ENCODE measurements at places on chromosomes 1 and 21.

DNA sequence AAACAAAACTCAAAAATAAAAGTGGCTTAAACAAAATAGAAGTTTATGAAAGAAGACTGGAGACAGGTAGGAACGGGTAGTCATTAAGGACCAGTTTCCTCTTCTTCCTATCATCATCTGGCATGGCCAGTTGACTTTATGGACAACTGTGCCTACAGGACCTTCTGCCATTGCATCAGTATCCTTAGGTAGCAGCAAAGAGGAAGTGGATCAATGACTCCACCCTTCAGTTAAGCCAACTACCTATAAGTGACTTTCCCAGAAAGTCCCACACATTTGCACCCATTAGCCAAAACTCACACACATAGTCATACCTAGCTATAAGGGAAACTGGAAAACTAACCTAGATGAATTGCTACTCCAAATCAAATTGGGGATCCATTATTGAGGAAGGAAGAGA lies 51.7 kb downstream of the RASAL2 start:
- no peak for DNase-seq

DNA sequence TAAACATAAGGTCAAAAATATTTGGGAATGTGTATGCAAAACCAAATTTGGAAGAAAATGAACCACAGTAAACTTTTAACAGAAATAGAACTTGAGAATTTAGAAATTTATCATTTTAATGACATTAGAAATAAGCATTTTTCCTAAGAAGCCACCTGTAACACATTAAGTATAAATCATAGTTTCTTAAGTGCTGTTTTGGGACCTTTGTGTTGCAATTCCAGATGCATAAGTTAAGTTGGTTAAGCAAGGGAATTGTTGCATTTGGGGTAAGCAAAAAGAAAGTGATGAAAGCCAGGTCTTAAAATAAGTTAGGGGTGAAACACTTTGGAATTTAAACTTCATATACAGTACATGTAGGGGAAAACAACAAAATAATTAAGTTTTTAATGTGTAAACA lies 49.8 kb downstream of the CDKN2C start:
- DNase-seq, result peak; percentile 1

DNA sequence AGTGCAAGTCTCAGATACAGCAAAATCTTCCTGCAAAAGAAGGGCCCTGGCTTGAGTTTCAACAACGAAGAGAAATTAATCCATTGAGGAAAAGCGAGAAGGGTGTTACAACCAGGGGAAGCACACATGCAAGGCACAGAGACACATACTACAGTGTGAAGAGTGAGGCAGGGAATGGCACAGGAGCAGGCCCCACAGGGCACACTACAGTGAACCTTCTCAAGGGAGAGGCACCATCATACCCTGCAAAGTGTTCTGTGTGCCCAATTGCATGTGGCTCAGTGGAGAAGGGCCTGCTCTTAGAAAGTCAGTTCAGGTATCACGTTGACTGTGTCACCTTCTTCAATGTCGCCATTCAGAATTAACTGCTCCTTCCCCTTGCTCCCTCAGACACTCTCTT lies 60.3 kb downstream of the LMX1A start:
- DNase-seq, result no peak

DNA sequence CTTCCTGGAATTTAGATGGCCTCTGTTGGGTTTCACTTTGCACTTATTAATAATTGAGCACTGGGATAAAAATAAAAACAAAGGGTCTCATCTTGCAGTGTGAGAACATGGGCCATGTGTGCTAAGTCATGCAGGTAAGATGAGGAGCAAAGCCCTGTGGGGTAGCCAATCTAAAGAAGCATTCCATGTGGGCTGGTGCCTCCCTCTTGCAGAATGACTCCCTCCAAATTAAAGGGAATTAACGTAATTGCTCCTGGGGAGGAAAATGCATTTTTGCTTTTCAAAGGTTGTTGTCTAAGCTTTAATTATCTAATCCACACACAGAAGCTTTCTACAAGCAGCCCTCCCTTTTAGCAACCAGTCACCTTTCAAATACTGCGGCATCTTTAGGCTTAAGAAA lies 69.8 kb downstream of the CDC14A start:
- no peak for DNase-seq

DNA sequence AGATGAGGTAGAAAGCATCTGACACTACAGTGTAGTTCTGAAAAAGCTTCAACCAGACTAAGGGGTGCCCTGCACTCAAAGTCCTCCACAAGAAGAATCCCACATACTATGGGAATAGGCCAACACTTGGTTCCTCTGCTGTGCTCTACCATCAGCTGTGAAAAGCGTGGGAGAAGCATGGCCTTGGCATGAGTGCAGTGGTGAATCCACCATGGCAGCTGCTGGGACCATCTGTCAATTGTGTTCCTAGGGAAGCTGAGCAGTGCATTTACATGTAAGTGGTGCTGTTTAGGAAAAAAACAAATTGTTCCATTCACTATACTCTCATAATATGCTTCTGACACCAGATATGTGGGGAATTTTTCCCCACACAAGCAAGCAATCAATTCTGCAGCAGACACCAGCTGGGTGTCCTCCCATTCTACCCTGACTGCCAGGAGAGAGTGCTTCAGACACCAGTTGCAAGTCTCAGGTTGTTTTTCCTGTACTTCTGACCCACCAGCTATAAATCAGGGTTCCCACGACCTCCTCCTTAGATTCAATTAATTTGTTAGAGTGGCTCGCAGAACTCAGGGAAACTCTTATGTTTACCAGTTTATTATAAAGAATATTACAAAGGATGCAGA lies 230.8 kb upstream of the CHRM3 start:
- DNase-seq, result no peak

- no peak for DNase-seq
Observed at GRCh38 chr1:167221126-167221737, 546 bp downstream of the POU2F1 start.

GRCh38 chr1:66768965-66769364 lies 16.7 kb downstream of the DYNLT5 start:
- DNase-seq, result no peak

DNA sequence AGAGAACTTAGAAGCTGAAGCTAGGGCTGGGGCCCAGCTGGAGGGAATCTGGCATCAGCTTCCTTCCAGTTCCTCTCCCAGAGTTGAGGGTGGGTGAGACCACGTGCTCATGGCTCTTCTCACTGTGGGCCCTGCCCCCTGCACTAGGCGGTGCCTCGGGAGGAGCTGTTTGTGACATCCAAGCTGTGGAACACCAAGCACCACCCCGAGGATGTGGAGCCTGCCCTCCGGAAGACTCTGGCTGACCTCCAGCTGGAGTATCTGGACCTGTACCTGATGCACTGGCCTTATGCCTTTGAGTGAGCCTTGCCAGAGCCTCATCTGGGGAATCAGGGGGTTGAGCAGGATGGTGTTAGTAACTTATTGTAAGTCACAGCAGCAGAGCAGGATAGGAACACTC lies 16.1 kb downstream of the AKR1A1 start:
- no peak for DNase-seq

DNA sequence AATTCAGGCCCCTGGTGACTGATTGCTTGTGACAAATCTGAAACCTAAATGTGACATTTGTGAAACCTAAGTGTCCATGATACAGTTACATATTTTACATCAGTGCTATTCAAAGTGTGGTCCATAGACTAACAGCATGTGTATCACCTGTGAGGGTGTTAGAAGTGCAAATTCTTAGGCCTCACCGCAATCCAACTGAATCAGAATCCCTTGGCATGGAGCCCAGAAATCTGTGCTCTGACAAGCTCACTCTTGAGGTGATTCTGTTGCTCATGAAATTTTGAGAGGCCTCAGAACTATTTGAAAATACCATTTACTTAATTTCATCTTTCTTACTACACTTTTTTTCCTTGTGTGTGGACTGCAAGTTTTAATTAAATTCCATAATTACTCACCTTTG lies 587.9 kb downstream of the ADGRL2 start:
- peak; percentile 66 for DNase-seq

- peak; percentile 63 for DNase-seq
Observed at GRCh38 chr1:103106426-103107341, 1.6 kb downstream of the COL11A1 start.

DNA sequence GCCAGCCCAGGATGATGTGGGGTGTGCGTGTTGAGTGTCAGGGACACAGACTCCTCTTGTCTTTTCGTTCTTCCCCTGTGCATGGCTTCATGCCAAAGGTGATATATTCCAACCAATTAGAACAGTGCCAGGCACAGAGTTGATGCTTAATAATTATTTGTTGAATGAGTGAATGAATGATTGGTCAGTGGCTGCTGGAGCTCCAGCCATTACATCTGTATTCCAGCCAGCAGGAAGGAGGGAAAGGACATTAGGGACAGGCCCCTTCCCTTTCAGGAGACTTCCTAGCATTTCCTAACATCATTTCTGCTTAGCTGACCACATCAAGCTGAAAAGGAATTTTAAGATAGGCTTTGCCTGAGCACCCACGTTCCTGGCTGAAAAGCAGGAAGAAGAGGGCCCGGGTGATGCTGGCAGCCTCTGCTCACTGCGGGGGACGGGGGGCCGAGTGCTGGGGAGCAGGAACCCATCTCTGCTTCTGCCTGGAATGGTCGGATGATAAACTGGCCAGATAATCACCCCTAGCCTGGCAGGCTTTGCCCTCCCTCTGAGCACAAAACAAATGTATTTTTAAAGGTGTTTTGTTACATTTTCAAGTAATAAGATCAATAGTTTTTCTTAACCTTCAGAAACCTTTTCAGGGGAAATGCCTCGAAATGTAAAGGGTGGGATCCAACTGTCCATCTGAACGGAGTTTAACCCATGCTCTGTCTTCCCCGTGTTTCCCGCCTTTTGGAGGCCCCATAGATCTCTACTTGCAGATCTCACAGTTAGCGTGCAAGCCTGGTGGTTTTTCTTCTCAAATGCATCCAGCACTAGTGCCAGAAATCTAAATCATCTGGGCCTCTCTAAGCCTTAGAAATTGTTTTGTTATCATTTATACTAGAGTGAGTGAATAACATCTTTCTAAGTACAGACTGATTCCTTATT lies 39.0 kb downstream of the SLC37A1 start:
- no peak for DNase-seq

DNA sequence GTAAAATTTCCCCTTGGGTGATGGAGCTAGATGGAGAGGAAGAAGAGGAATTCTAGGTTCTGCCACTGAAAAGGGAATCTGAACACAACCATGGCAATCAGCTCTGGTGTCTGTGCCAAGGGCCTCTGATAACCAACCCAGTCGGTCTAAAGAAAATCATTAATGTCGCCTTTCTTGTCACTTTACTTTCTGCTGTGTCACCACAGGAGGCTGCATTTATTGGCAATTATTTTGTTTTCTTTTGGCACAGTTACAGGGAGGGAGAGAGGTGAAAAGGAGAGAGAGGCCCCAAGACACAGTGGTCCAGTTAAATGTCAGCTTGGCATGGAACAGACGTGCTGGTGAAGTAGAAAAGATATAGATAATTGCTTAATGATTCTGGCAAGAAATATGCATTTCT lies 287.0 kb downstream of the ASTN1 start:
- no peak for DNase-seq

- DNase-seq, result peak; percentile 69
Observed at GRCh38 chr21:33374450-33375096, 28.6 kb upstream of the IFNGR2 start.

- DNase-seq, result no peak
Observed at GRCh38 chr1:36872858-36873257, 161.5 kb downstream of the GRIK3 start.

GRCh38 chr1:8661185-8662110 lies 156.0 kb downstream of the RERE start:
- DNase-seq, result peak; percentile 92

- no peak for DNase-seq
Observed at GRCh38 chr1:205504311-205505075, at the start of gene CDK18. CDK18 (plus strand) TSS chr1:205504669; CDS start chr1:205523168, 18,499 bp downstream.

GRCh38 chr1:98688110-98688739 lies 26.7 kb downstream of the SNX7 start:
- no peak for DNase-seq

DNA sequence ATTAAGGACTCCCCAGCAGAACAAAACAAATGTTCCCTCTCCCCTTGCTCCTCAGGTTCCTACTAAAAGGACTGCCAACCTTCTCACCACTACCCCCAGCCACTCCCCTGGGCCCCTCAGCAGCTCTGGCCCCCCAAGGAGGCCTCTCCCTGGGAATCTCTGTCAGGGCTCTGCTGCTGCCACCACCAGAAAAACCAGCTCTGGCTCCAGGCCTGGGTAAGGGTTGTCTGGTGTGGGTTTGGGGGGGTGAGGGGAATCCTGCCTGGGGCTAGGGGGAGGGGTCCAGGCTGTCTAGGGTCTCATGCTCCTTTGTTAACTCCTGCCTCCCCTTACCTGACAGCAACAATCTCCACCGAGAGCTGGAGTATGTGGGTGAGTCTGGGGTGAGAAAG lies 4.8 kb downstream of the NECTIN4 start:
- DNase-seq, result no peak

GRCh38 chr1:240878631-240879030 lies 266.7 kb upstream of the GREM2 start:
- peak; percentile 52 for DNase-seq

GRCh38 chr21:38542263-38542662 lies 44.0 kb upstream of the ERG start:
- no peak for DNase-seq

- DNase-seq, result no peak
Observed at GRCh38 chr1:225944951-225945350, 3.9 kb upstream of the LEFTY2 start.

- peak; percentile 70 for DNase-seq
Observed at GRCh38 chr1:13965770-13966398, 265.9 kb downstream of the PRDM2 start.

GRCh38 chr1:83927061-83927460 lies 71.9 kb downstream of the TTLL7 start:
- no peak for DNase-seq

DNA sequence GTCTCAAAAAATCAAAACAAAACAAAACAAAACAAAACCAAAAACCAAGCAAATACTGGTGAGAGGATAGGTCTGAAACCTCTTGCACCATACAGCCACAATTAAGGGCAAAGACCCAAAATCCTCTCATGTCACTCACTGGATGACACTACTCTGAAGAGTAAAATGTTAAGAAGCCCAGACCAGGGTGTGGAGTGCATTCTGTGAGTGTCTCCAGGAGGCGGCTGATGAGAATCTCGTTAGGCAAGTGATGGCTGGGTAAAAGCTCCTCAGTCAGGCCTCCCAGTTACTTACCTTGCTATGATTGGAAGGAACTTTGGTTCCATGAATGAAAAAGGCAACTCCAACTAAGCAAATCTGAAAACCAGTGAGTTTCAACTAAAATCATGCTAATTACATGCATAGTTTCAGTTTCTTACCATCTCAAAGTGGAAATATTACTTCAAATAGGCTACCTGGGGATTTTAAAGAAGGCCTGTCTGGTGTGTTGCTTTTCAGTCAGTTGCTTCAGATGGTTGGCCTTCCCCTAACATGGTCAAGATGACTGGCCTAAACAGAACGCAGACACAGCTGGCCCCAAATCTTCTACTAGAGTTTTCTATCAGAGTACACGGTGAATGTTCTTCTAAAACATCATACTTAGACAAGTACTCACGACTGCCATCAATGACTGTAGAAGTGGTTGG lies 95.1 kb downstream of the KIAA0319L start:
- no peak for DNase-seq
